HT1080 (cell line): ENCODE measurements at places on chromosomes 12 and 14. TPM values are rescaled to one million over a fixed set of nuclear protein-coding genes. Genes with fewer than 3 reads are reported as not detected.

DNA sequence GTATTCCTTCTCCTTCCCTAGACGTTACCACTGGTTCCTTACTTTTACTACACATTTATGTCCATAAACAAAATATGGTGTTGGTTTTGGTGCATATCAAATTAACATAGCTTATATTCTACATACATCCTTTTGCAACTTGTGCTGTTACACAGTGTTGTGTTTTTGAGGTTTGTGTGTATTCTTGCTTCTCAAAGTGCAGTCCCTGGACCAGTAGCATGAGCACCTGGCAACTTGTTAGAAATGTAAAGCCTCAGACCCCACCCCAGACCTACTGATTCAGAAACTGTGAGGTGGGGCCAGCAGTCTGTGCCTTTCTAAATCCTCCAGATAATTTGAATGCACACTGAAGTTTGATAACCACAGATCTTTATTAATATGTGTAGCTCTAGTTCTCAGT lies 65.9 kb downstream of the RNFT2 start:
- DNase-seq: no peak

GRCh38 chr14:92704821-92705220 lies 43.6 kb downstream of the LGMN start:
- no peak for DNase-seq

- peak; percentile 70 for DNase-seq
These were observed 22.0 kb downstream of the TSPAN8 start for GRCh38 chr12:71135812-71136176.

GRCh38 chr12:128783129-128783574 lies 40.6 kb downstream of the SLC15A4 start:
- peak; percentile 84 for DNase-seq

DNA sequence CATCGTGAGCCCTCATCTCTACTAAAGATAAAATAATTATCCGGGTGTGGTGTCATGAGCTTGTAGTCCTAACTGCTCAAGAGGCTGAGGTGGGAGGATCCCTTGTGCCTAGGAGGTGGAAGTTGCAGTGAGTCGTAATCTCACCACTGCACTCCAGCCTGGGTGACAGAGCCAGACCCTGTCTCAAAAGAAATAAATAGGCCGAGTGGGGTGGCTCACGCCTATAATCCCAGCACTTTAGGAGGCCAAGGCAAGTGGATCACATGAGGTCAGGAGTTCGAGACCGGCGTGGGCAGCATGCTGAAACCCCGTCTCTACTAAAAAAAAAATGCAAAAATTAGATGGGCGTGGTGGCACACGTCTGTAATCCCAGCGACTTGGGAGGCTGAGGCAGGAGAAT lies 70.9 kb downstream of the RESF1 start:
- DNase-seq: no peak

DNA sequence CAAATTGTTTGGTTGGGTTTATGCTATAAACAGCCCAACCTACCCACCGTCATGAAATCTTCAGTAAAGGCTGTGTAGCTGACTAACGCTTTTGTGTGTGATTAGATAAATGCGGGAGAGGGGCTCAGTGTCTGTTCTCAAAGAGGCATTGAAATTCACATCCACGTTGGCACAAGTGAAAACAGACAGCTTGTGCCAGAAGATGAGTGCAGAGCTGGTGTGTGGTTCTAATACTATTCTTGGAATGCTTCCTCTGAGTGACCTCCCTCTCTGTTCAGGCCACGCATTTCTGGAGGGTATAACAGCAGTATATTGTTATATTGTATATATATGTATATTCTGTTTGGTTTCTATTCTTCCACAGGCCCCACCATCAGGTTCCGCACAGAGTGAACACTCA lies 263.8 kb downstream of the APAF1 start:
- no peak for DNase-seq

RILPL1 gene
- total RNA-seq: 8.8 and 11.7 TPM in 2 replicates

DNA sequence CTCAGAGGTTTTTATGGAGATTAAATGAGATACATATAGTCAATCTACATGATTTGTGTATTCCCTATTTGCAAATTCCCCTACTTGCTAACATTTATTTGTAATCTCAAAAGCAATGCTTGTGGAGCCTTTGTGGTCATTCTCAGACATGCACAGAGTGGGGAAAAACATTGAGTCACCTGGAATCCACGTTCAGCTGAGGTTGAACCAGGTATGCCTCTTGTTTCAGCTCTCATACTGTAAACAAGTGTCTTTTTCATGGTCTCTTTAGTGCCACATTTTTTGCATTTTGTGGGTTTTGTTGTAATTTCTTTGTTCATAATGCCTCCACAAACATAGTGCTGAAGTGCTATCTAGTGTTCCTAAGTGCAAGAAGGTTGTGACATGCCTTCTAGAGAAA lies 181.9 kb downstream of the BCAT1 start:
- DNase-seq: no peak

DNA sequence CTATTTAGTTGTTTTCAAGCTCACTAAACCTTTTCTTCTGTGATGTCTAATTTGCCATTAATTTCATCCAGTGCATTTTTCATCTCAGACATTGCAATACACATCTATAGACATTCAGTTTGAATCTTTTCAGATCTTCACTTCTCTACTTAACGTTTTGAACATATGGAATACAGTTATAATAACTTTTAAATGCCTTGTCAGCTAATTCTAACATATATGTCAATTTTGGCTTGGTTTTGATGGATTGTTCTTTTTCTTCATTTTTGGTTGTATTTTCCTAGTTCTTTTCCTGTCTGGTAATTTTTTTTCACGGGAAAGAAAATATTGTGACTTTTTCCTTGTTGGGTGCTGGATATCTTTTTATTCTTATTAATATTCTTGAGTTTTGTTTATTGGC lies 215.3 kb downstream of the ATP23 start:
- no peak for DNase-seq
